Suppressor macrophage treated with lipopolysaccharide for 1 hour (primary cell): ENCODE measurements at places on chromosomes 16 and 17.

DNA sequence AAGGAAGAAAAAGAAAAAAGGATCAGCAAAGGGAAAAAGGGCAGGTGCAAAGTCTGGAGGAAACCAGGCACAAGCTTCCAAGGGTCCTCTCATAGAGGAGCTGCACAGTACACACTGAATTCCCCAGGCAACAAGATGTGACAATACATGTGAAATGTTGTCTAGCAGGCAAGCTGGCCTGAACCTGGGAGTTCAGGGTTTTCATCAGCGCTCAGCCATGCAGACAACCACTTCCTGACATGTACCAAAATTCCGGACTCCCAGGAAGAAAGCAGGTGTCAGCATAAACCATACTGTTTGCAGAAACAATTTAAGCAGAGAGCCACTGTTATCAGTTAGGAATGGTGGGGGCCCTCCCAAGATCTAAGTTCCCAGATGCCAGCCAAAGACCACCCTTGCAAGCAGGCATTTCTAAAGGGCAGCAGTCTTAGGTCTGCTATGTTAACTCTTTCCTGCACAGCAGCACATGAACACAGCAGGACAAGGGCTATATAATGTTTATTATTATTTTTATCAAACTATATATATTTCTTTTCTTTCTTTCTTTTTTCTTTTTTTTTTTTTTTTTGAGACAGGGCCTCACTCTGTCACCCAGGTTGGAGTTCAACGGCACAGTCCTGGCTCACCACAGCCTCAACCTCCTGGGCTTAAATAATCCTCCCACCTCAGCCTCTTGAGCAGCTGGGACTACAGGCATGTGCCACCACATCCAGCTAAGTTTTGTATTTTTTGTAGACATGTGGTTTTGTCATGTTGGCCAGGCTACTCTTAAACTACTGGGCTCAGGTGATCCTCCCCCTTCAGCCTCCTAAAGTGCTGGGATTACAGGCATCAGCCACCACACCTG lies 10.1 kb downstream of the TK2 start:
- no peak for DNase-seq

DNA sequence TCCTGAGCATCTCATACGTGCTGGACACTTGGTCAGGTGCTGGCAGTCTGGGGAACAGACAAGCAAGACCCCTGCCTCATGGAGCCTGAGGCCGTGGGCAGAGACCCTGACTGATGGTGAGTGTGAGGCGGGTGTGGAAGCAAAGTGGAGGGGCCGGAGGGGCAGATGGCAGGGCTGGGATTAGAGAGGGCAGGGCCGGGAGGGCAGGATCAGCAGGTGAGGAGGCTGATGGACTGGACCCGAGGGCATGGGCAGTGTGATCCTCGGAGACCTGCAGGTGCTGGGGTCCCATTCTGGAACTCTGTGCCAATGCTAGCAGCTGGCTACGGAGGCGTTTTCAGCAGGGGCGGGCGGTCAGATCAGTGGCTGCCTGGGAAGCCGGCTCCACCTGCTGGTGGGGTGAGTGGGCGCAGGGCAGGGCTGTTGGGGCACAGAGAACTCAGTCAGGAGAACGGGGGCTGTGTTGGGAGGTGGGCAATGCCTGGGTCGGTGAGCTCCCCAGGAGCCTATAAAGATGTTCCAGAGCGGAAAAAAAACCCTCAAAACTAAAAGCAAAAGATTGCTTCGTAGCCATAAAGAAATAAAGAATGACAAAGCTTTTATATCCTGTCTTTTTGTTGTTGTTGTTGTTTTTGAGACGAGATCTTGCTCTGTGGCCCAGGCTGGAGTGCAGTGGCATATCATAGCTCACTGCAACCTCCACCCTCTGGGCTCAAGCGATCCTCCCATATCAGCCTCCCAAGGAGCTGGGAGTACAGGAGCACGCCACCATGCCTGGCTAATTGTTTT lies 8.9 kb upstream of the C16orf74 start:
- no peak for DNase-seq

- peak; percentile 8 for DNase-seq
Observed at GRCh38 chr17:951325-952132, 28.0 kb downstream of the NXN start.

- peak; percentile 40 for DNase-seq
Observed at GRCh38 chr17:48110761-48111160, 3.2 kb downstream of the SNX11 start.

DNA sequence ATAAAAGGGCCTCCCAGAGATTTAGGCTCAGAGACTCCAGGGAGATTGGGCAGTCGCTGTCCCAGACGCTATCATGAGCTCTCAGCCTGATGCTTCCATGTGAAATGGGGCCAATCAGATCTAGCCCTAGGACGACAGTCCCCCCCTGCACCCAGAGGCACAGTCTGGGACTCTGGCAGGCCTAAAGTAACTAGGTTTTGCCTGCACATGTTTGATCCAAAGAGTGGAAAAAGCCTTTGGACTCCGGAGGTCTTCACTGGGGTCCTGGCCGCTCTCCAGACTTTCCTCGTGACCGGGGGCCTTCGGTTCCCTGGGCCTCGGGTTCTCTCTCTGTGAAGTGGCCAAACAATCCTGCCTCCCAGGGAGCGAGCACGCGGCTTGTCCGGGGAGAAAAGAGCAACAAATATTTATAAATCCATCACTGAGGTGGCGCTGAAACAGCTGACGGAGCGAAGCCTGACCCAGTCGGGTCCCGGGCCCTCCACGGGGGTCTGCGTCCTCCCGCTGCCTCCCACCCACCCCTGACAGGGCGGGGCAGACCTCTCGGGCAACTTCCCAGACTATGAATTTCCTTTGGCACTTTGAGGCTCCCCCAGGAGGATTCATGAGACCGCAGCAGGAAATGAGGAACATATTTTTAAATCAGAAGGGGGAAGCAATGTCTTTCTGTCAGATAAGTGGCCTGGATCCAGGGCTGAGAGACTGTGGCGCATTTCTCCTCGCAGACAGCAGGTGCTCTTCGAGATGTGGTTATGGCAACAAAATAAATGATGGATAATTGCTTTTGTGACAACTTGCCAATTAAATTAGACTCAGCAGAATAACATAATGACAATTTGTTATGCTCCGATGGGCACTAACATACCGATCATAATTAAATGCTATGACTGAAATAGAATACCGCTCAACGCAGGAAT lies 38.9 kb downstream of the MRPS23 start:
- DNase-seq = peak; percentile 65

DNA sequence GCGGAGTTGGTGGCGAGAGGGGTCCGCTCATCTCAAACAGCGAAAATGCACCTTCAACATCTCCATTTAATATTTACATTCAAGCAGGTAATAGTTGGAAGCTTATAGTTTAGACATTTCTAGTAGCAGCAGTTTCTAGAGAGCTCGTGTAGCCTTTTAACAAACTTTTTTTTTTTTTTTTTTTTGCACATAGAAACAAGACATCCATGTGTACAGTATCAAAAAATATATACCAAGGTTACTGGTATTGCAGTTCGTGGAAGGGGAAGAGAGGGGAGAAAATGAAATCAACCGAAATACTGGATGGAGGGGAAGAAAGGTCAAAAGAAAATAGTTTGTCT lies 6.2 kb downstream of the CBX4 start:
- DNase-seq = no peak

GRCh38 chr17:81456091-81456490 lies 56.5 kb downstream of the ACTG1 start:
- no peak for DNase-seq

- no peak for DNase-seq
Observed at GRCh38 chr17:76314392-76315227, 6.5 kb upstream of the QRICH2 start.

DNA sequence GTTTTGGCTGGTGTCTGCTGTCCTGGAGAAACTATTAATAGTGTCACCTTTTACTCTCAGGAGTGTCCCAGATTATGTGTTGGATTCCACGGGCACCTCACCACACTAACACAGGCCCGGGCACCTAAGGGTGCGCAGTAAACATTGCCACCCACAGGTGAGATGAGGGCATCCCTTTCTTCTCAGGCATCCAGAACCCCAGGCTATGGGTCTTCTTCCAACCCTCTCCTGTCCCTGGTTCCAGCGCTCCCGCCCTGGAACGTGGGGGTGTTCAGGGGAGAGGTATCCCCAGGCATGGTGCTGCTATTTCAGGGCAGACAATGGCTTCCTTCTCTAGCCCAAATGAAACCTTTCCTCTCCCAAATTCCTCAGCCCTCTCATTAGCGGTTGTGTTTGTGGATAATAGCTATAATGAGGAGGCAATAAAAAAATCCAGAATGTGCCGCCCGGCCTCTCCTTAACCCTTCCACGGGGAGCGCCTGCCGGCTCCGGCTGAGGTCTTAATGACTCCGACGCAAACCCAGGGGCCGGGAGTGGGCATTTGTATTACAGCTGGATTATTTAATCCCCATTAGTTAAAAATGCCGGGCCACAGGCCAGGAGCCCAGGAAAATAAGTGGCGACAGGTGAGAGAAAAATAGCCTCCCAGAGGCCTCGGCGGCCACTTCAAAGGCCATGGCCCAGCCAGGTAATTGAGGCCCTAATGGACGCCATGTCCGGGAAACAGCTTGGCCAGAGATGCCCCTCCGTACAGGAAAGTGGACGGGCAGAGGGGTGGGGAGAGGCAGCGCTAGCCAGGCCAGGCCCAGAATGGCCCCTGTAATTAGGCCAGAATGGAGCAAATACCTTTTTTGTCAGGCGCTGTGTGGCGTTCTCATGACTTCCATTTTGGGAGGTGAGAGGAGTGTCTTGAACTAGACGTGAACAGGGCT lies 102.8 kb downstream of the IRX5 start:
- DNase-seq = no peak

- DNase-seq = no peak
Observed at GRCh38 chr17:6255322-6255721, 179.6 kb downstream of the AIPL1 start.
